Astrocyte (in vitro differentiated cells and primary cell): ENCODE measurements at places on chromosomes 3 and 15. TPM values are rescaled to one million over a fixed set of nuclear protein-coding genes. Genes with fewer than 3 reads are reported as not detected.

SH3GL3 gene
- 2.5 and 2.7 TPM in 2 replicates for total RNA-seq

DNA sequence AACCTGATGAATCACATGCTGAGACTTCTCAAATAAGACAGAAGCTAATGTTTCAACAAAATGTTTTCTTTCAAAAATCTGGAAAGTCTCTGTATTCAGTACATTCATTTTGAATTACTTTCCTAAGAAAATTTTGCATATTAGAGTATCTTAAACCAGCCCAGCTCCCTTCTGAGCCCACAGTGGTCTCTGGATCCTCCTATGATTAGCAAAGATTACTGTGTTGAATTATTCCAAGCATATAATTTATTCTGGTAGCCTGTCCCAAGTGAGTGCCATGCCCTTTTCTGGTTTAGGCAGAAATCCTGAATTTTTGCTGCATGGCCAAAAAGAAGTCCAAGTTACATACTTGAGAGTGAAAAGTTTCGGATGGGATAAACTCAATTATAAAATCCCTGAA, 279.0 kb downstream of the CTNNB1 start:
- no peak for DNase-seq

DNA sequence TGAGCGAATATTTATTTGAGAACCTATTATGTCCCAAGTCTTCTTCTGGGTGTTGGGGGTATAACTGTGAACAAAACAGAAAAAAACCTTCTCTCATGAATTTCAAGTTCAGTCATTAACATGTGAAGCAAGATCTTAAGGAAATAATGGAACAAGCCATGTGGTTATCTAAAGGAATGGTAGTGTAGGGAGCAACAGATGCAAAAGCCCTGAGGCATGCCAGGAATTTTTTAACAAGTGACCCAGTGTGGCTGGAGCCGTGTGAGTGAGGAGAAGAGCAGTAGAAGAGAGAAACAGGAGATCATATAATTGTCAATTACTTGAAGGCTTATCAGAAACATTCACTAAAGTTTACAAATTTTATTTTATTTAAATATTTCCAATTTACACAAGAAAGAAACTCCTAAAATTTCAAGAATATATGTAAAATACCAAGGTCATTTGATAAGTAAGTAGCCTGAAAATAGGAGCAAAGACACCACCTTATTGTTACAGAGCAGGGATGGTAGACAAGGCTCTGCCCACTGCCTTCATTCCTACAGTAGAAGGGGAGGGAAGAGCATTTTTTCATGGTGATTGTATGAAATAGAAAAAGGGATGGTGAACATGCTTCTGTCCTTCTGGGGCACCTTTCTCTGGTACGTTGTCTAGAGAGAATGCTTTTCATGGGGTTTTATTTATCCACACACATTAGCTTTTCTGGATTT, 345.1 kb downstream of the PLOD2 start:
- DNase-seq = no peak

GRCh38 chr3:153503873-153504272, 341.8 kb downstream of the RAP2B start:
- no peak for DNase-seq

DNA sequence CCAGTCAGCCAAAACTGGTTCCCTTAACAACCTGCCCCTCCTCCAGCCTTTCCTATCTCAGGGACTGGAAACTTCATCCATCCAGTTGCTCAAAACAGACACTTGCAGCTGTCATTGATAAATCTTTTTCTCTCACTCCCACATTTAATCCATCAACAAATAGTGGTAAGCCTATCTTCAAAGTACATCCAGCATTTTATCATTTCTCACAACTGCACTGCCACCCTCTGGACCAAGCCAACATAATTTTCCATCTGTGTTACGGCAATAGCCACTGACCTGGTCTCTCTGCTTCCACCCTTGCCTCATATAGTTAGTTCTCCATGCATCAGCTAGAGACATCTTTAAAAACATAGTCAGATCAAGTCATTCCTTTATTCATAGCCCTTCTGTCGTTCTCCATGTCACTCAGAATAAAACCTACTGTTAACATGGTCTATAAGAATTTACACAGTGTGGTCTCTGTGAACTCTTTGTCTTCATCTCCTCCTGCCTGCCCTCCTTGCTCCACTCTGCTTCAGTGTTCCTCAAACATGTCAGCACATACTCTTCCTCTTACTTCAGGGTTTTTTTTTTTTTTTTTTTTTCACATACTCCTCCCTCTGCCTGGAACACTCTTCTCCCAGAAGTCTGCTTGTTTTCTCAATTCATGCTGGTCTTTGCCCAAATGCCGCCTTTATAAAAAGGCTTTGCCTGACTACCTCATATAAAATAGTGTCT, 102.5 kb upstream of the COL6A5 start:
- DNase-seq = no peak

GRCh38 chr3:187291512-187292132, at the start of gene MASP1:
Gene MASP1, minus strand, starts transcription at chr3:187291737. Its CDS starts 105 bp downstream, at chr3:187291632.
- DNase-seq = no peak

GRCh38 chr15:84590406-84590805, 10.4 kb upstream of the ZSCAN2 start:
- no peak for DNase-seq

ARHGEF3 gene
- 13.7 and 14.9 TPM in 2 replicates for total RNA-seq

DNA sequence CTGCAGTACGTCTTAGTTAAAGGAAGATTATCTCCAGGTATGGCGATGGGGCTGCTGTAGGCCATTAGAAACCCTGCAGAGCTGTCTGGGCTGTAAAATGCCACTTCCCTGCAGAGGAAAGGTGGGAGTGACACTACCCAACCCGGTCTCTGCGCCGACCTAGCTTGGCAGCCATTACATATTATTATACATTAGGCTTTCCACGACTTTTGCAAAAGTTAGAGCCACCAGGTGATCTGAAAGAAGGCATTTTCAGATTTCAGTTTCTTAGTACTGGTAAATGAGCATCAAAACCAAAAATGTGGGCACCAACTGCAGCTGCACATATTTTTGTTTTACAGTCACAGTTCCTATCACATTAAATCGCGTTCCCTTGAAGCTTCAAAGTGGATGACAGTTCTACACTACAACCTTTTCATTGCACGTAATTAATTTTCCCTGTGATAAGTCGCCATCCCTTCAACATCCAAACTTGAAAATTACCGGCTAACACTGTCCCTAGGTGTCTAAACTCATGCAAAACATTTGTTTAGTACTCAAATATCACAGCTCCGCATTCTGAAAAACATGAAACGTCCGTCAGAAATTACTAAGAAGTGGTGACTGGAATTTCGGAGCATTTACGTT, 81.4 kb upstream of the CHD2 start:
- no peak for DNase-seq

GRCh38 chr3:79587150-79587549, 180.6 kb downstream of the ROBO1 start:
- DNase-seq = no peak

DNA sequence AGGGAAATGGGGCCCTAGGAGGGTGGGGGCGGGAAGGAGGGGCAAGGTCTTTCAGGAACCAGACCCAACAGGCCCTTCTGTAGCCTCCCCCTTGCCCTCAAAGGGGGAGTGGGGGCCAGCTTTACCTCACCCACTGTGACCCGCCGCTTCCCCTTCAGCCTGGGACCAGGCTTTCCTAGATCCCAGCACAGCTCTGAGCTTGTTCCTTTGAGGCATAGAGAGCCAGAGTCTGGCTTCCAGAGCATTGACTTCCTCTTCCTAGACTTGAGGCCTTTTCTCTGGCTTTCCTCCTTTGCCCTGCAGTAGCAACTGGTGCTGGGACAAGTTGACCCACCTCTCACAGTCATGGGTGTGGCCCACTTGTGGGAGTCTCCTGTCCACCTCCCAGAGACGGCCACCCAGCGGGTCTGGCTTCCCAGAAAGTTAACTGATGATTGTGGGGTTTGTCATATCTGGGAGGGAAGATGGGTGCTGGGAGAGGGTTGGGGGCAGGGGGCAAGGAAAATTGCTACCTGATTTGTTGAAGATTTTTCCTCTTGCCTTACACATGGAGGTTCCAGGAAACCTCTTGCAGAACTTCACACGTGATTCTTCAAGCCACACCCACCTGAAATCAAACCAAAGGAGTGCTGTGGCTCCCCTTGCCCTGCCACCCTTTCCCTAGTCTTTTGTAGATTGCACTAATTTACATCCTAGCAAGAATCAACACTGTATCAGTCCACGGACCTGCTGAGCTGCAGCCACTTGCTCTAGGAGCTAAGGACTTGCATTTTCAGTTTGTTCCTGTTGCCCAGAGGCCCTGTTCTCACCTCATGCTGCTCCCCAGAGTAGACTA, 4.1 kb upstream of the CHST14 start:
- no peak for DNase-seq

- DNase-seq = no peak
Measured at GRCh38 chr3:48612309-48612708, 2.9 kb upstream of the UQCRC1 start.

- DNase-seq = peak; percentile 78
Measured at GRCh38 chr3:37526511-37526910, 335.2 kb upstream of the CTDSPL start.

GRCh38 chr3:119219069-119219468, 21.6 kb downstream of the B4GALT4 start:
- DNase-seq = no peak

ATP2B2 gene
- total RNA-seq = 0.05 TPM in 1 of 2 replicates, not detected in the other

MEF2A gene
- total RNA-seq = 46.3 and 48.8 TPM in 2 replicates

DNA sequence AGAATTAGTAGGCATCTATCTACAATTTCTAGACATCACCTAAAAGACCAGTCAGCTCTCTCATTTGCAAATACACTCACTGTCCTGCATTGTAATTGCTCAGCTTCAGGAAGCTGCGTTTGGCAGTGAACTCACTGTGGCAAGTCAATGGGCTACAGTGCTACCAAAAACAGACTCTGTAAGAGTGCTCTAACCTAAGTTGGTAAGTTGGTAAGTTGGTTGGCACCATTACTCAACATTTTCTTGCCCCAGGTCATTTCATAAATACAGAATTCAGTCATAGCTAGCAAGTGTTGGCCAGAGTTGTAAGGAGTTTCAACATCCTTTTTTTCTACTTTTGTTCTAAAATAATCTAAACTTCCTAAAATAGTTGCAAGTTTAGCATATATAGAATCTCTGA, 466.3 kb downstream of the NAALADL2 start:
- no peak for DNase-seq

- peak; percentile 73 for DNase-seq
Measured at GRCh38 chr15:63597038-63597790, at the start of gene FBXL22. Gene FBXL22, plus strand, starts transcription at chr15:63597387. Its CDS starts 6 bp downstream, at chr15:63597393.
